NCI-H146 (cell line): ENCODE measurements at places on chromosomes 5 and 9.

DNA sequence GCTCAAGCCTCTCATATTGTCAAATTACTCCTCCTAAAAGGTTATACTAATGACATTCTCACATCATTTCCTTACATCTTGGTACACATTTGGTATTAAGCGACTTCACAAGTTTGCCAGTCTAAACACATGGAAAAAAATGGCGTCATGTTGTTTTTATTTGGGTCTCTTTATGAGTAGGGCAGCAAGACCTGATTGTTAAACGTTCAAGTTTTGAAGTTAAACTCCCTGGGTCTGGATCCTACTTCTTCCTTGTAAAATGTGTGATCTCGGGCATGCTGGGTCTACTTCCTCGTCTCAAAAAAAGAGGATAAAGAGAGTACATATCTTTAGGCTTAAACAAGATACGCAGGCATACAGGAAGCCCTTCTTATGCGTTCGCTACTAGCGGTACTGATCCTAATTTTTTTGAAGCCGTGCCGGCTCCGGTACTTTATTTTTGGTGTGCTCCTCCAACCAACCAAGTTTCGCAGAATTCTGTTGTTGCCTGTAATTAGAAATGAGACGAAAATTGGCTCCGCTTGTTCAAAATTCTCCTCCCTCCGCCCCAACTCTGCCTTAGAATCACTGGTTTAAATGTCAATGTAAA, 596 bp upstream of the CDC37L1 start:
- DNase-seq: peak; percentile 51

DNA sequence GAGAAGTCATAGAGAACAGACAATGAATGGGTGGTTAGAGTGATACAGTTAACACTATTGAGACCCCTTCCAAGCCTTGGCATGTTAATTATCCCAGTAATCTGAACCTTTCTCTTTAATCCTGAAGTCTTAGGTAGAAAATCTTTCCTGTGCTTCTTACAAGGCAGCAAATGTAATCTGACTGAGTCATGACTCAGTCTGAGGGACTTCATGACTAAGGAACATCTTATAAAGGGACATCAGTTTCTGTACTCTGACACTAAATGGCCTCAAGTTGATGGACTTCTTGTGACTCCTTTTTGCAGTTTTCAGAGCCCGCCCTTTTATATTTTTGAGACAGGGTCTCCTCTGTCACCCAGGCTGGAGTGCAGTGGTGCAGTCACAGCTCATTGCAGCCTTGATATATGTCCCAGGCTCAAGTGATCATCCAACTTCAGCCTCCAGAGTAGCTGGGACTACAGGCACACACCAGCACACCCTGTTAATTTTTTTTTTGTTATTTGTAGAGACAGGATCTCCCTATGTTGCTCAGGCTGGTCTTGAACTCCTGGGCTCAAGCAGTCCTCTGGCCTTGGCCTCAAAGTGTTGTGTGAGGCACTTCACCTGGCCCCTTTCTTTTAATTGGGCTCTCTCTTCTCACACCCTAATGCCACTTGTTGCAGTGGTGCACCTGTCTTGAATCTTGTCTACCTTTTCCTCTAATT, 9.5 kb downstream of the EXOSC3 start:
- DNase-seq: no peak

DNA sequence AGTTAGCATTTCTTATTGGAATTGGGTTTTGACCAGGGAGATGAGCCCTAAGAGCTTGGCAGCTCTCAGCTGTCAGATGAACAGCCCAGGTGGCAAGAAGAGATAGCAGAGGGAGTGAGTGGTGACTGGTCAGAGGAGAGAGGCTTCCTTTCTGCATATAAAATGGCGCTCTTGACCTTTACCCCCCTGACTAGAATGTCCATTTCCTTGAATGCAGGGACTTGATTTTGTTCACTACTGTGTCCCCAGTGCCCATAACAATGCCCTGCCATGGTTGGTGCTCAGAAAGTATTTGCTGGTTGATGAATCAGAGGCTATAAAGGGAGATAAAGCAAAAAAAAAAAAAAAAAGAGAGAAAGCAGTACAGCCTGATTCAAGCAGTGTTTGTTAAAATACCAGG, 7.2 kb downstream of the CHMP5 start:
- DNase-seq: no peak

DNA sequence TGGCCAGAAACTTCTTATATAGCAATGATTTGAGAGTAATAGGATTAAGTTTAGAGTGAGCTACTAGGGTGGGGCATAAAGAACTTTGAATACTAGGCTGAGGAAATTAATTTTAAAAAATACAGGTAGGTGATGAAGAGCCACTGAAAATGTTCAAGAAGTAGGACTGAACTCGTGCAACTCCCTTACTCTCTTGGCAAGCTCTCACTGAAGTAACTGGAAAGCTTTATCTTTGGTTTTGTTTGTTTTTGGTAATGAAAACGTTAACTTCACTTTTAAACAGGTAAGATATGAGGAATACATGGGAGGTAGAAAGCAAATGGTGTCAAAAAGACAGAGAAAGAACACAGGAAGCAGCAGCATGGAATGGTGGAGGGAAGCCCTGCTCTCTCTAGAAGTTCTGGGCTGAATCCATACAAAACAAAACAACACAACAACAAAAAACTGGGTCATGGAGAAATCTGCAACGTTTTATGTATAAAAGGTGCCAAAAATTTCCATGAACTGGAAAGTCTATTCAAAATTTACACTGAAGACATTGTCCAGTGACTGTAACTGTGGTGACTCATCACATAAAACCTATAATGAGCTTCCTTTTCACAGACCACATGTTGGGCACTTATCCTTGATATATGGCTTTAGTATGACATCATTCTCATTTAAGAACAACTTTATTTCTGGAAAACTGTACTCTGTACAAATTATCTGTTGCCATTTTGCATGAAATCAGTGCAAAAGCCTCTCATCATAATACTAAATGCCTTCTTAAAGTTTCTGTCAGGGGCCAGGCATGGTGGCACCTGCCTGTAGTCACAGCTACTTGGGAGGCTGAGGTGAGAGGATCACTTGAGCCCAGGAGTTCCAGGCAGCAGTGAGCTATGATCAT, 91.2 kb upstream of the CHD1 start:
- DNase-seq: peak; percentile 2

- no peak for DNase-seq
These were observed 156.1 kb upstream of the ERCC6L2 start for GRCh38 chr9:95719354-95719753.

DNA sequence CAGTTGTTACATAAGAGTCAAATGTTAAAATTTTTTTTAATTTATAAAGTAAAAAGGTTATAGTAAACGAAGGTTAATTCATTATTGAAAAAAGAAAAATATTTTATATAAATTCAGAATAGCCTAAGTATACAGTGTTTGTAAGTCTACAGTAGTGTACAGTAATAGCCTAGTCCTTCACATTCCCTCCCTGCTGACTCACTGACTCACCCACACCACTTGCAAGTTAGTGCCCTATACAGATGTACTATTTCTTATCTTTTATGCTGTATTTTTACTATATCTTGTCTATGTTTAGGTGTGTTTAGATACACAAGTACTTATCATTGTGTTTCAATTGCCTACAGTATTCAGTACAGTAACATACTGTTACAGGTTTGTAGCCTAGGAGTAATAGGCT, 57.6 kb downstream of the MAMDC2 start:
- DNase-seq: no peak

DNA sequence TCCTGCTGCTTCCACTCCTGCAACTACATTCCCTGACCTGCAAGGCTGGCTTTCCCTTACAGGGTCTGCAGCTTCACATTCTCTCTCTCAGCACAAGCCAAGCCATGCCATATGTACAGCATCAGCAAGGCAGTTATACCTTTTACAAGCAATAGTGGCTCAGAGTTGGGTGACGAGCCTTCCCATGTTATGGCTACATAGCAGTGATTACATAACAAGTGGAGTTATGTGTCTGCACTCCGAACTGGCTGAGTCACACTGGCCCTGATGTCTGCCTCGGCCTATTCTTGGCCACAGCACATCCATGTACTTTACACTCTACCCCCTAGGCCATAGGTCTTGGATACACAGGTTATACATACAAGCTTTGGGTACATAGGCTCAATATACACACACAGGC, 52.0 kb upstream of the SNCAIP start:
- DNase-seq: no peak
